Esophagus squamous epithelium (tissue), 5 donors: ENCODE measurements at places on chromosomes 2 and 18.

GRCh38 chr2:173448938-173449471 is 94.3 kb downstream of the CDCA7 start:
- peak; percentile 14 for DNase-seq

DNA sequence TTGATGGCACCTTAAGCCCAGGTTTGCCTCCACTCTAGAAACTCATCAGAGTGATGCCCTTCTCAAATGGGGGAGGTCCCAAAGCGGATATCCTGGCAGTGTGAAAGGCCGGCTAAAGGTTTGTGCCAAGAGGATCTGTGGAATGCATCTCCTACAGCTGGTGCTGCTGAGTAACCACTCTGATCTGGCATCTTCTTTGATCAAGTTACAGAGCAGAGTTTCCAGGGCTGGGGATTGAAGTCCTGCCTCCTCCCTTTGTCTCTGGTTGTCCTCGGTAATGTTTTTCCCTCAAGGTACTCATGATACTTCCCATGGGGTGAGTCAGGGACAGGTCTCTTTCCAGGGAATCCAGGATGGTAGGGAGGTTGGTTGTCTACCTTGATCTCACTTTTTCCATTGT is 24.6 kb downstream of the PRKRA start:
- DNase-seq = no peak

- no peak for DNase-seq
Measured at GRCh38 chr2:197813093-197813787, 8.8 kb downstream of the PLCL1 start.

DNA sequence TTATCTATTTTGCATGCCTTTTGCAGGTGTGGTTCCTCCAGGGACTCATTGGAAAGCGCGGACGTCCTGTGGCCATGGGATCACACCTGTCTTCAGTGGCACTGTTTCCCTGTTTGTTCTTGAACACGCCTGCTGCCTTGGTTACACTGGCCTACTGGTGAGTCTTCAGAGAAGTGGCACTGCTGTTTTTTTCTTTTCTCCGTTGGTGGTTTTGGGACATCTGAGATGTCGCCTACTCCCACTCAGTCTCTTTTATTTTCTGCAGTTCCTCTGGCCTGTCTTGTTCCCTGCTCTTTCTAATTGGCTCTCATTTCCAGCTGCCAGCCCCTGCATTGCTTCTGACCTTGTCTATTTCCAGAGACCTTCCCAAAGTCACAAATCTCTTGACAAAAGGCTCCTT is 35.7 kb upstream of the POU3F3 start:
- DNase-seq = no peak

DNA sequence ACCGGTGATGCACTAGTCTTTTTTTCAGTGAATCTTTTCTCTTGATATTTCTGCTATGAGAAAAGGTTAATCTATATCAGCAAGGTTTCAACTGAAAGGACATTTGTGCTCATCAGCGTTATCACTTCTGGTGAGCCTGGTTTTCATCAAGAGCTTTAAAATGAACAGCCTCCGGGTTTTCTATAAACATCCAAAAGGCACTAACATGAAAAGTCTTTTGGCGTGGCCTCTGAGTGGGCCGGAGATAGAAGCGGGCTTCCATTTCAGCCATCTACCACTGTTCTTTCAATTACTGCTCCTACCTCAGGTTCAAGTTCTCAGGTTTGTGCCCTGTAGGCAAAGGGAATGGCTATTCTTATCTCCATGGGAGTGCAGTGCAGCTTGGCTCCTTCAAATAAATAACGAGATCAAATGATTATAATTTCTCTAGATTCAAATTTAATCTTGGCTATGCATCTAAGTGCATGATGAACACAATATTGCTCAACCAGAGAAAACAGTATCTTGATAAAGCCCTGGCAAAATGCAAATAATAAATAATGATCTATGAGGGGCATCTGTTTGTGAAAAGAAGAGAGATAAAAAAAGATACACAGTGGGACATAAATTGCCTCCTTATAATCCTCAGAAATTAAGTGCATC is 314.8 kb downstream of the CDH2 start:
- DNase-seq = no peak

DNA sequence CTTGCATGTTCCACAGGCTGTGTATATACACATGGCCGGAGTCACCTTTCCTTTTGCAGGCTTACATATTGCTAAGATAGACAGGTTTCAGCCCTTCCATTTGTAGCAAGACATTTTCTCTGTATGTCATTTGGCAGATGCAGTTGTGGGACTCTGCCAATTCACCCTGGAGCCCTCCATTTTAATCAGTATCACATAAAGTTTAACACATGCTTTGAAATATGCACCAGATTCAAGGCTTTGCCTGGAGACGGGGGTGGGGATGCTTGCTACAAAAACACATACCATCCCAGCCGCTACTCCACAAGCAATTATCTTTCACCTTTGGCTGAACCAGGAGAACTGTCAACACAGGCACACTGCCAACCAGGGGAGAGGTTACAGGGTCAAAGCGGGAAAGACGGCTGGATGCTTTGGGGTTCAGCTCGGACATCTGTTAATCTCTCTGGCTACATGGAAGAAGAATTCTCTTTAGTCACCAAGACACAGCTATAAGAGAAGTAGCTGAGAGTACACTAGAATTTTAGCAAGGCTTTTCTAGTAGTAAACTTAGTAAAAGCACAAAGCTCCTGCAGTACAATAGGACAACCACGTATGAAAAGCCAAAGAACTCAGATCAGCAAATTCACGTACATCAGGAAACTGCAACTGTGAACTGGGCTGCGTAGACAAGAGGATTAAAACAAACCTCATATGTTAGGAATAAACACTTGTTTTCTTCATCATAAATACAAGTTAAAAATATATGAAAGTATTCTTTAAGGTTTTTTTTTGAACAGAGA is 130.9 kb downstream of the EXOC6B start:
- no peak for DNase-seq

- no peak for DNase-seq
Measured at GRCh38 chr2:217915706-217916105, 87.1 kb downstream of the TNS1 start.

DNA sequence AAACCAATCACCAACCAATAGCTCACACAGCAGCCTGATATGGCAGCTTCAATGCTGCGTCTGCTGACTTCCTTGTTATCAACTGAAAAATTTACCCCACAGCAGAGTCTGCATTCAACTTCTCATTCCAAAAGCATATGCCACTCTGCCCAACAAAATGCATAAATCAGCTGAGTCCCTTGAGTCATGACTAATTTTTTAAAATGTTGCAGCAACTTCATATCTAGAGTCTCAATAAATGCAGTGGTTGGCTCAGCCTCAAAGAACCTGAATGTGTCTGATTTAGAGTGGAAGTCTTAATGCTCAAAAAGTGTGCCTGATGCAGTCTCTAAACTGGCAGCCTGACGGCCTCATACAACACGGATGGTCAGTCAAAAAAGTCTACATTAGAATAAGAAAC is 46.5 kb downstream of the FARSB start:
- DNase-seq = no peak

GRCh38 chr2:6999211-6999877 is 82.1 kb downstream of the RNF144A start:
- no peak for DNase-seq

GRCh38 chr18:48715711-48716361 is 177.0 kb downstream of the CTIF start:
- DNase-seq = no peak

DNA sequence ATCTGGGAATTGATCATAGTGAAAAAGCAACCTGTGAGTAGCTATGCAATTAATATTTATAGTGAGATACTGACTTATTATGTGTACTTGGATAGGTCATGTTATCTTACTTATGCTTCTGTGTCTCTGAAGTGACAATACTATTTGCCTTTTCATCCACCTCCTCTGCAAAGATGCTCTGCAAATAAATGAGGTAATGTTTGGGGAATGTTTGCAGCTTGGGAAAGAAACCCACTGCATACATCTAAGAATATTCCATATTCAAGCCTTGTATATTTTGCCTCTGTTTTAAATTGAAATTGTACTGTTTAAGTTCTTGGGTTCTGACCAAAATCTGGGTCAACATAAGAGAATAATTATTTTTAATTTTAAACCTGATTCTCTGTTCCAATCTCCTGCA is 217.4 kb upstream of the DTNA start:
- no peak for DNase-seq

DNA sequence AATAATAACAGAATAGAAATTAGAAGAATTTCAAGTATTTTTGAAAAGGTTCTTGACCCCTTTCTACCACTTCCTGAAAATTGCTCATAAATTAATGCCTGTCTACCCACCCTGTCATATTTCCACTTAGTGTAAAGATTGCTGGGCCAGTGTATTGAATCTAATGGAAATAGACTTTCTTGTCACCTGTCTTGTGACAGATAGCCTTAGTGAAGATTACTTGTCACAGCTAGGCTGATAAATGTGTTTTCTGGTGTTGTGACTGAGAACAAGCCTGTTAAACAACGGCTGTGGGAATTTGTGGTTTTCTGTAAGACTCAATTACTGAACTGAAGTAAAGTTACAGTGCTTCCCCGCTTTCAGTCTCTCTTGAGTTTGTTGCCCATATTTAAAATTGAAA is 37.0 kb downstream of the PIK3C3 start:
- no peak for DNase-seq
